ENCODE measurements at places on chromosomes 1 and 21.

- DNase-seq: no peak
These were observed 40.0 kb upstream of the CITED4 start for GRCh38 chr1:40901886-40902852.

- no peak for DNase-seq
These were observed 114.3 kb downstream of the SLC35F3 start for GRCh38 chr1:234018816-234019215.

DNA sequence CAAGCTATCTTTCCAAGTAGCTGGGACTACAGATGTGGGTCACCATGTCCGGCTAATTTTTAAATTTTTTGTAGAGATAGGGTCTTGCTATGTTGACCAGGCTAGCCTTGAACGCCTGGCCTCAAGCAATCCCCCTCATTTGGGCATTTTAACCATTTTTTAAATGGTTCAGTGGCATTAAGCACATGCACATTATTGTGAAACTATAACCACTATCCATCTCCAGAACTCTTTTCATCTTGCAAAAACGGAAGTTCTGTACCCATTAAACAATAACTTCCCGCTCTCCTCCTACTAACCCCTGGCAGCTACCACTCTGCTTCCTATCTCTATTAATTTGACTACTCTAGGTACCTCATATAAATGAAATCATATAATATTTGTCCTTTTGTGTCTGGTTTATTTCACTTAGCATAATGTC is 4.8 kb upstream of the IL6R start:
- DNase-seq: no peak

DNA sequence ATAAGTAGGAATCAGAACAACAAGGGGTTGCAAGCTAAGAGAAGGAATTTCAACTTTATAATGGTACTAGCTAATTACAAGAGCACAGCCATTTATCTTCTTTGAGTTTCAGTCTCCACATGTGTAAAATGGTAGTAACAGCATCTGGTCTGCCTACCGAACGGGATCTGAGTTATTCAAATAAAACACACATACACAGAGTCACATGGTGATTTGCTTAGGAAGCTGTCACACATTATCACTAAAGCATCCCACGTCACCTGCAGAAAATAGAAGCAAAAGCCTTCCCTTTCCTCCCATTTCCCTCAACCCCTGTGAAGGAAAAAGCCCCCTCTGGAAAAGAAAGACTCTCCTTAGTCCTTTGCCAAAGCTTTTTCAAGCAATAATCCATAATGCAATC is 389.7 kb downstream of the OMA1 start:
- DNase-seq: no peak

GRCh38 chr1:197776351-197777105 is 1.2 kb upstream of the DENND1B start:
- no peak for DNase-seq

DNA sequence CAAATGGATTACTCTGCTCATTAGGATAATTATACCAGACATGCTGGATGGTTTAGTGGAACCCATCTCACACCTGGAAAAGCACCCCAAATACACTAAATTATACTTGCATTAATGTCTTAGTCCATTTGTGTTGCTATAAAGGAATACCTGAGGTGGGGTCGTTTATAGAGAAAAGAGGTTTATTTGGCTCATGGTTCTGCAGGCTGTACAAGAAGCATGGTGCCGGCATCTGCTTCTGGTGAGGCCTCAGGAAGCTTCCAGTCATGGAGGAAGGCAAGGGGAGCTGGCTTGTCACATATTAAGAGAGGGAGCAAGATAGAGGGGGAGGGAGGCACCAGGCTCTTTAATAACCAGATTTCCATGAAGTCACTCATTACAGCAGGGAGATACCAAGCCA is 95.6 kb downstream of the MT1HL1 start:
- no peak for DNase-seq

DNA sequence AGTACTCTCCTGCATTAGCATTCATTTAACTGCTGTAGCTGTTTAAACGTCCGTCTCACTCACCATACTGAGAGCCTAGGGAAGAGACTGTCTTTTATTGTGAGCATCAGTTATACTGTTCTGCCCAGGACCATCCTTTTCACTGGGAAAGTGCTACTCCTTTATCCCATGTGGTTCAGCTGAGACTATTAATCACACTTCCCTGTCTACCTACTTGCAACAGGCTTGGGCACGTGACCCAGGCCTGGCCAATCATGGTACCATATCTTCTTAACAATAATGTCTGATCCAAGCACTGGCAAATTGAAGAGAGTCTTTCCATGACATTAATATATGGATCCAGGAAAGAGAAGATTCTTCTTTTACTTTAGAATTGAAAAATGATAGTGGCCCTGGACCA is 108.1 kb downstream of the TM2D1 start:
- no peak for DNase-seq

DNA sequence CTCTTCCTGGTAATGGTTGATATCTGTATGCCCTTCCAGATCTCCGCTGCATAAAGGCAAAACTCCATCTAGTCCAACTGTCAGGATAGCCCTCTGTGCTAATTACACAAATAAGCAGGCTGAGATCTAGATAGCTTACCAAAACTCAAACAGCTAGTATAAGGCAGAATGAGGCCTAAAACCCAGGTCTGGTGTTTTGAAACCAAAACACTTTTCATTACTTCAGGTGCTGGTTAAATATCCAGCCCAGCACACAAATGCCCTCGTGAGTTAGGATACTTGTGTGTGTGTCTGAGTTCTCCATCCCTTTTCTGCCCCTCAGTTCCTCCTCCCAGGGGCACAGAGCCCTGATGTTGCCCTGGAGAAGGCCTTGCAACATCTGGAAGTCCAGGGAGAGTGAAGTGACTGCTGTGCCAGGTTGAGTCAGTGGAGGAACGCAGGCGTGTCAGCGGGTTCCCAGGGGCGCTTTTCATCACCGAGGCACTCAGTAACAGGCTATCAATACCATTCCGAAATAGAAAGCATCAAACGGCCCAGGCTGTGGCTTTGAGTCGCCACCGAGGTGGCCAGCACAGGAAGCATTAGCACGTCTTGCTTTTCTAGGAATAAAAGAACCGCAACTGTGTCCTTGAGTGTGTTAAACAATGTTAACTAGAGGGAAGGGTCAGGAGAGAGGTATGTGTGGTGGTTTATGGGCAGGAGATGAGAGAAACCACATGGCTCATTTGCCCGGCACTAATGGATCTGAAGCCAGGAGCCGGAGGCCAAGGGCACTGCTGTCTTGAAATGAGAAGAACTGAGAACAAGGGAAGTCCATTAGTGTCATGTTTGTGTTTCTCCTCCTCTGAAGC is 90.7 kb upstream of the WLS start:
- no peak for DNase-seq

- DNase-seq: no peak
These were observed 15.5 kb downstream of the KCNK1 start for GRCh38 chr1:233629305-233629935.

- DNase-seq: no peak
These were observed 110.4 kb downstream of the TNFSF18 start for GRCh38 chr1:172940174-172940855.

DNA sequence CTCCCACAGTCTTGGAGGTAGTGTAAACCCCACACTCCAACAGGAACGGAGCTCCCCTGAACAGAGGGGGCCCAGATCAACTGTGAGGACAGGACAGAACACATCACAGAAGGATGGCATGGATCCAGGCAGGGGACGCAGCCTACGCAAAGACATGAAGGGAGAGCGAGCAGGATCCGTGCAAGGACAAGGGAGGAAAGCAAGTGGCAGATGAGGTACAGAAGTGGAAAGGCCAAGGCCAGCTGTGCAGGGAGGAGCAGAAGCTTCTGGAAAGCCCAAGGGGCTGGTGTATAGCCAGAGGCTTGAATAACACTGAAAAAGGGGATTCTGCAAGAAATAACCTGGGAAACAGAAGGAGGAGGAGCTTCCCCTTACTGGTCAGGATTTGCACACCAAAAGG is 81.2 kb downstream of the SIPA1L2 start:
- DNase-seq: no peak

- no peak for DNase-seq
These were observed 934.2 kb downstream of the TTLL7 start for GRCh38 chr1:83064589-83065242.

DNA sequence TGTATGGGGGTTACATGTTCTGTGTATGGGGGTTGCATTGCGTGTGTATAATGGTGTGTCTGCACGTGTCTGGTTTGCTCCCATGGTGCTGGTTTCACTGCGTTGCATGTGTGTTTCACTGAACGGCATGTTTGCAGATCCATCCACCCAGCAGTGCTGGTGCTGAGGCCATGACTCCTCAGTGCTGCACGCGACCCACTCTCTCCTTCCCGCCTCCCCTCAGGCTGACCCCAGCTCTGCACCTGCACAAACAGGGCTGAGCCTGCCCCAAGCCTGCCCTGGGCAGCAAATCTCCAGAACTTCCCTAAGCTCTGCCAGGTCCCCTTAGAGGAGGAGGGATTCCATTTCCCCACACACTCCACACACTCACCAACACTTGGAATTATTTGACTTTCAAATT is 18.7 kb downstream of the ACTRT2 start:
- no peak for DNase-seq

- DNase-seq: no peak
These were observed at the start of gene RGS18 for GRCh38 chr1:192158181-192158580. Gene RGS18 (plus strand): TSS chr1:192158462. CDS start chr1:192158638, 176 bp downstream.

DNA sequence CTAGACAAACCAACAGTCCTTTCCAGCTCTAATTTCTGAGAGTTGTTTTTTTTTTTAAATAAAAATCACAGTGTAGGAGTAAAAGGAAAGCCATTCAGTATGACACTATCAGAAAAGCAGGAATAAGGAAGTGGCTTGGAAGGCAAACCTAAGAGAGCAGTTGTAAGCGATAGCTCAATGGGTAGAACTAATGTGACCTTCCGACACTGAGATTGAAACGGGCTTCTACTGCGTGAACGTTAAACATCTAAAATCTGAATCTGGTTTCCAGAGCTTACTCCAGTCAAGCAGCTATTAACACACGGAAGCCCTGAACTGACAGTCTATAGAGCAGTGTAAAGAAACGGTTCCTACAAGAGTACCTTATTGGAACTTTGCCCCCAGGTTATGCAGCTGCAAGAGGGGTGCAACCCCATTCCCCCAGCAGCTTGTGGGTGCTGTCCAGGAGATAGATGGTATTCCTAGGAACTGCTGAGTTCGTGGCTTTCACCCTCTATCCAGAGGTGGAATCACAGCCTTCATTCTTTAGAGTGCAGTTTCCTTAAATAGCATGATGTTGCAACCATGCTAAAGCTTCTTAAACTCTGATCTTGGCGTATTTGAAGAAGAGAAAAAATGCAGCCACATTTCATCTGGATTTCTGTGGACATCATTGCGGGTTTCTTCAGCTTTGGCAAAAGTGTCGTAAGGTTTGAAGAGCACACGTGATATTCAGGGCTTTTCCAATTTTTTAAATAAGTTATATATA is 3.3 kb upstream of the IRF2BP2 start:
- no peak for DNase-seq

- DNase-seq: no peak
These were observed 439.6 kb upstream of the ADAMTS5 start for GRCh38 chr21:27406300-27407009.

DNA sequence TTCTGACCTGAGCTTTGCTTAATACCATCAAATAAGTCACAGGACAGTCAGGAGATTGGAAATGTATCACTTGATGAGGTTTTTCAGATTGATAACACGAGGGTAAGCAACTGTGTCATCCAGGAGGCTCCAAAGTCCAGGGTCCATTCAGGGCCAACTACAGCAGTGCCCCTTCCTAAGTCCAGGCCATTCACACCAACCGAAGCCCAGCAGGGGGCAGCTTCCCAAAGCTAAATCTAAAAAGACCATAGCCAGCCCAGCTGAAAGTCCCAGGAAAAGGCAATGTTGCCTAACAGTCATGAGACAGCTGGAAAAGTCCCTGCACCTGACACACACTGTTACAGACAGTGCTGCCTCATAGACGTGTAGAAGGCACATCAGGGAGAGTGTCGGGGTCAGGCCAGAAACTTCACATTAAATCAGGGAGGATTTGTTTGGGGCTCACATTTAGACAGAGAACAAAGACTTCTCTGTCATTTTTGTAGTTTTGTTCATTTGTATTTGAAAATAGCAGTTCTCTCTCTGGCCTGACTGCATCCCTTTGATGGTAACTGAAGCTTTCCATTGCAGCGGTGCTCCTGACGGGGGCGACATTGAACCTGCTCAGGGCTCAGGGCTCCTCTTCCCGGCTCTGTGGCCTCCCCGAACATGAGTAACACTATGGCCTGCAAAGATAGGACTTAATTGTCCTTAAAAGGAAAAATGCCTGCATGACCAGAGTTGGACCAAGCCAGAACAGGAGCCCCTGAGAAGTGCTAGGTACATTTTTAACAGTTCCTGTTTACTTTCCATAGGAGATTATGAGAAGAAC is 200.4 kb downstream of the NRIP1 start:
- DNase-seq: no peak

DNA sequence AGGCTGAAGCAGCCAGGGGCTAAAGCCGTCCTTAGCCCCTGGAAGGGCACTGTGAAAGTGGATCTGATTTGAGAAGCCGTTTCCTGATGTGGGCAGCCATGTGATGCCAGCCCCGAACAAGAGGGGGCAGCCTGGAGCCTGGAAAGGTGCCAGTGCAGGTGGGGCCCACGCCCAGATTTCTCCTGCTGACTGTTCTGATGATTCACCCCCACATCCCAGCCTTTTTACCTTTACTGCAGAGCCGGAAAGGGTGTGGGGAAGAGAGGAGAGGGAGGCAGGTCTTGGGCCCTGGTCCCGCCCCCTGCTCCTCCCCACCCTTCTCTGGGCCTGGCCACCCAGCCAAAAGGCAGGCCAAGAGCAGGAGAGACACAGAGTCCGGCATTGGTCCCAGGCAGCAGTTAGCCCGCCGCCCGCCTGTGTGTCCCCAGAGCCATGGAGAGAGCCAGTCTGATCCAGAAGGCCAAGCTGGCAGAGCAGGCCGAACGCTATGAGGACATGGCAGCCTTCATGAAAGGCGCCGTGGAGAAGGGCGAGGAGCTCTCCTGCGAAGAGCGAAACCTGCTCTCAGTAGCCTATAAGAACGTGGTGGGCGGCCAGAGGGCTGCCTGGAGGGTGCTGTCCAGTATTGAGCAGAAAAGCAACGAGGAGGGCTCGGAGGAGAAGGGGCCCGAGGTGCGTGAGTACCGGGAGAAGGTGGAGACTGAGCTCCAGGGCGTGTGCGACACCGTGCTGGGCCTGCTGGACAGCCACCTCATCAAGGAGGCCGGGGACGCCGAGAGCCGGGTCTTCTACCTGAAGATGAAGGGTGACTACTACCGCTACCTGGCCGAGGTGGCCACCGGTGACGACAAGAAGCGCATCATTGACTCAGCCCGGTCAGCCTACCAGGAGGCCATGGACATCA is at the start of gene SFN:
Gene SFN (plus strand): TSS at position 369 of the 904 bp plus-strand sequence. CDS start 64 bp downstream, at position 433.
- DNase-seq: no peak

GRCh38 chr1:228825041-228825440 is 89.8 kb downstream of the RHOU start:
- DNase-seq: no peak
